HFFc6 (cell line): ENCODE measurements at places on chromosomes 3 and 15. TPM values are rescaled to one million over a fixed set of nuclear protein-coding genes. Genes with fewer than 3 reads are reported as not detected.
A peak's percentile ranks its signal among the peaks of the same experiment; 100 is the strongest.

EID1 gene
- 221 to 254 TPM (median 231 TPM) in 3 replicates for total RNA-seq

GXYLT2 gene
- 2.8 to 4.0 TPM (median 3.7 TPM) in 3 replicates for total RNA-seq

PLOD2 gene
- 195 and 325 TPM in 2 replicates for total RNA-seq

CPLX3 gene
- 0.12 TPM in 1 of 3 replicates, not detected in the others for total RNA-seq

CADM2 gene
- not detected in 2 replicates for total RNA-seq

VGLL3 gene
- 99.4 to 159 TPM (median 124 TPM) in 3 replicates for total RNA-seq

STRIT1 gene
- total RNA-seq: not detected in 3 replicates

P2RY12 gene
- total RNA-seq: not detected in 3 replicates

ZBTB47 gene
- 27.0 to 34.8 TPM (median 34.0 TPM) in 3 replicates for total RNA-seq

RAMAC gene
- total RNA-seq: 18.6 and 21.8 TPM in 2 replicates

C2CD4A gene
- total RNA-seq: not detected in 3 replicates

GRCh38 chr3:132641837-132642538 is 17.6 kb downstream of the ACAD11 start:
- peaks cover 49% of the 10 kb centered on the region for H3K4me1 ChIP-seq
- H3K4me3 ChIP-seq: no peak overlapping the region
- peak; percentile 60 for DNase-seq

GRCh38 chr15:39565851-39566250 is 15.0 kb upstream of the THBS1 start:
- no peaks in the 10 kb centered on the region for H3K27me3 ChIP-seq
- no peak overlapping the region for H3K27ac ChIP-seq

DNA sequence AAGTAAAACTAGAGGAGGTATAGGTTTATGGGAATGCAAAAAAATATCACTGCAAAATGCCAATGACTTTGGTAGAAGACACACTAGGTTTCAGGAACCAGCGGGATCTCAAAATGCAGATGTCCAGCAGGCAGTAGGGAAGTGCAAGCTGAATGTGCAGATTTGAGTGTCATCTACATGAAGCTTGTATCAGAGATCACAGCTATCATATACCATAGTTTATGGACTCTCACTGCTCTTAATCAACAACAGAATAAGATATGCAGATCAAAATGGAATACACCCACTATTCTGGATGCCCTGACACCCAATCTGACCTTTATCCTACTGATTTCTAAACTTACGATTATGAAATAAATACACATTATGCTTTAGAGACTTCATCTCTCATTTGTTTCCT is 27.7 kb downstream of the TMCC1 start:
- H3K27me3 ChIP-seq: no peaks in the 10 kb centered on the region
- H3K36me3 ChIP-seq: peaks cover 4% of the 10 kb centered on the region
- H3K27ac ChIP-seq: no peak overlapping the region
- H3K4me3 ChIP-seq: no peak overlapping the region
- no peaks in the 10 kb centered on the region for H3K4me1 ChIP-seq
- DNase-seq: no peak

- H3K36me3 ChIP-seq: peaks cover 17% of the 10 kb centered on the region
- DNase-seq: peak; percentile 44
- H3K27ac ChIP-seq: peak overlapping the region; percentile 98
- peaks cover 48% of the 10 kb centered on the region for H3K4me1 ChIP-seq
- H3K4me3 ChIP-seq: peak overlapping the region; percentile 96
Observed at GRCh38 chr3:17740721-17741141, 1.7 kb downstream of the TBC1D5 start.

DNA sequence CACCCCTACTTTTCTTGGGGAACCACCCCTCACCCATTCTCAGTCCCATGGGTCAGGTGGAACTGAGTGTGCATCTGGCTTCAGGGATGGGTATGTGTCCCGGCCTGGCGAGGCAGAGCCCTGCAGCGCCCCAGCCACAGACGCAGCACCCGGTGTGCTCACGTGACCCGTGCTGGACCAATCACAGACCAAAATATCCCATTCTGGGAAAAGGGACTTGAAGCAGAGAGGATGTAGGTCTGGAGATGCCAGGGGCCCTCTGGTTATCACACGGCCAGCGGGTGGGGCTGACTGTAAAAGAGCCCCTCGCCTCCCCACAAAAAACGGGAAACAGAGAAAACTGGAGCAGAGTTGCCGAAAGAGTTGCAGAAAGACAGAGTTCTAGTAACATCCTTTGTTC is 138.0 kb upstream of the RAD18 start:
- H3K4me1 ChIP-seq: no peaks in the 10 kb centered on the region
- H3K4me3 ChIP-seq: no peak overlapping the region
- no peak for DNase-seq
- peaks cover 33% of the 10 kb centered on the region for H3K27me3 ChIP-seq

DNA sequence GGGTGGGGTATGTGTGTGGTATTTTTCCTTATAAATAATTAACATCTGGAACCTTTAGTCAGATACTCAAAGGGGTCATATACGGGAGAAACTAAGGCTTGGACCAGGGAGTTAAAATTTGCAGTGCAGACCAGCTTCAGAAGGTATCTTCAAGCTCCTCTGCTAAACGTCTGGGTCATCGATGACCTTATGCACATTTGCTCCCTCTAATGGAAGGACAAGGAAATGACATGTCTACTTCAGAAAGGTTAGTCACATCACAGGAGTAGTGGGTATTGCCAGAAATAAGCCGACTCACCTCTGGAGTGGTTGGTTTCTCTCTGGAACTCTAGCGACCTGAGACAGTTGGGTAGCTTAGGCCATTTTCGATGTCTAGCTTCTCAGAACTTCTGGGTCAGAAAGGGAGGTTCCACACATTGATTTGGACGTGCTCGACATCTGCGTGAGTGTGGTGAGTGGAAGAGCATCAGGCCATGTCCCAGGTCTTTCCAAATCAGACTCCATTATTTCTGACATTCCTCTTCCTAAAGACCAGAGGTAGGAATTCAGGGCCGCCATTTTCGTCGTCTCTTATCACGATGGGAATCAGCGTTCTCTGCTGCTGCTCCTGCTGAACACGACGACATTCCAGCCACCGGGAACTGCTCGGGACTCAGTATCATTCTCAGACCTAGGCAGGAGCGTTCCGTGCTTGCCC is 31.8 kb upstream of the RASA2 start:
- peak overlapping the region; percentile 97 for H3K27ac ChIP-seq
- H3K4me3 ChIP-seq: peak overlapping the region; percentile 71
- peaks cover 4% of the 10 kb centered on the region for H3K27me3 ChIP-seq

DNA sequence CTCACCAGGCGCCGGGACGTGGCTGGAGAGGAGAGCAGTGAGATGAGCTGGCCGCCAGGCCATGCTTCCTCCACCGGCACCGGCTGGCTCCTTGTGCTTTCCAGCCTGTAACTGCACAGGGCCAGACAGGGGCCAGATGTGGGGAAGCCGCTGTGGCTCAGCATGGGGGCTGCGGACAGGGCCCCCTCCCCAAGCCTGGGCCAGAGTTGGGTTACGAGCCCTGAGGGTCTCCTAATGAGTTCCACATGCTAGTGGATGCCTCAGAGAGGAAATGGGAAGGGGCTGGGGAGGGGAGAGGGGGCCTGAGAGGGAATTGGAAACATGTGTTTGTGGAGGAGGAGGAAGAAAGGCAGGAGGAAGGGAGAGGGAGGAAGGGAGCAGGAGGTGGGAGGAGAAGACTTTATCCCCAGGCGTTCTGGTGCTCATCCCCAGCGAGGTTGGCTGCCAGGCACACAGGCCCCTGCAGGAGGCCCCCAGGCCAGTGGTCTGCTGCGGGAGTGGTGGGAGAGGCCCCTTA is 11.7 kb upstream of the DUSP7 start:
- no peak overlapping the region for H3K4me3 ChIP-seq
- peaks cover 2% of the 10 kb centered on the region for H3K27me3 ChIP-seq

DNA sequence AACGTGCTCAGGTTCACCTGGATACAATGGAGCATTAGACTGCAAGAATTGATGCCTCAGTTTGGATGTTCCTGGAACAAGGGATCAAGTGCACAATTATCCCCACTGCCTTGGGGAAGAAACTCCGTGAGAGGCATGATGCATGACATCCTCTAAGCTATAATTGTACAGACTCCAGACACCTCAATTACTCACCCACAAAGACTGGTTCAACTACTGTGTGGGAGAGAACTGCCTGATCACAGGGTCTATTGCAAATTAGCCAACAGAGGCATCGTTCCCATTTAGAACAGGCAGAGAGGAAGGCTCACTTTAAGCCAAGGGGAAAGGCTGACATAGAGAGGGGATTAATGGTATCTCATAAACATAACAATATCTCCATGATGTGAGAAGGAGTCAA is 43.5 kb downstream of the ARRDC4 start:
- no peaks in the 10 kb centered on the region for H3K27me3 ChIP-seq
- no peaks in the 10 kb centered on the region for H3K36me3 ChIP-seq
- H3K4me1 ChIP-seq: peaks cover 14% of the 10 kb centered on the region

DNA sequence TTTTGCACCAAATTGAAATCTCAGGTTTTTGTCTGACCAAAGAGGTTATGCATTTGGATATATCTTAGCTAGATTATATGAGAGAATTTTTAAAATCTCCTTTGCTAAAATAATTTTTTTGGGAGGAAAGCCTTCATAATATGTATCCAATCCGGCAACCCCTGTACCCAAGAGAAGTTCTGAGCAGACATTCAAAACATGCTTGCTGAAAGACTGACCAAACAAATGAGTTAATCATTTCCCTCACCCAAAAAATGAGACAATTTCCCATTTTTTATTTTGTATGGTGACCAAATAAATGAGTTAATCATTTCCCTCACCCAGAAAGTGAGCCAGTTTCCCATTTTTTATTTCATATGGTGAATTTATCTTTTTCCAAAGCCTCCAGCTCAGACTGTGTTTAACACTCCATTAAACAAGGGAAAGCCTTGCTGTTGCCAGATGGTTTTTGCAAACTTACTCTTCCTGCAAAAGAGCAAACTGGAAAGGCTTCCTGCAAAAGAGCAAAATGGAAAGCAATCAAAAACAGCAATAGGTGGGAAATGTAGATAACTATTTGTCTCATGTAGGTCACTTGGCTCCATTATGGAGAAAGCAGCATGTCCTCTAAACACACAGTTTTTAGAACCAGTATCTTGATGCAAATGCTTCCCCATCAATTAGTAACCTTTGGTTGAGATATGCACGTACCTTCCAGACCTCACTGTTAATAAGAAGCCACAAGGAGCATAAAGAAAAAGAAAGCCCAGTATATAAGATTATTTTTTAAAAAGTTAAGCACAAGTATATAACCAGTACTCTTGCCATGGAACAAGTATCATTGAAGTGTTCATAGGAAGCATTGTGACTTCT is 78.4 kb upstream of the OSTN start:
- H3K4me3 ChIP-seq: no peak overlapping the region
- H3K4me1 ChIP-seq: no peaks in the 10 kb centered on the region
- DNase-seq: no peak
- no peaks in the 10 kb centered on the region for H3K27me3 ChIP-seq

DNA sequence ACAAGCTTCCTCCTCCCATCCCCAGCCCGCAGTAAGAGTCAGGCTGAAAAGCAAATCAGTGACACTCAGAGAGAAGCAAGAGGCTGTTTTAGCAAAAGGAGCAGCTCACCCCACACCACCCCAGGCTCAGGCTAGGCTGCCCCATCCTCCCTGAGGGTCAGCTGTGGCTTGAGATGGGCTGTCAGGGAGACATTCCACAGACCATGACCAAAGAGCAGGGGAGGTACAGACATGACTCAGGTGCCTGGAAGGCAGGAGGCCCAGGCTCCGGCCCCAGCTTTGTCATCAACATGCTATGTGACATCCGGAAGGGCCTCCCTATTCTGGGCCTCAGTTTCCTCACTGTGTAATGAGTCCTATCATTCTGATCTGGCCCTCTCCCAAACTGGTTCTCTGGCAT is 24.7 kb downstream of the HCN4 start:
- H3K4me1 ChIP-seq: peaks cover 13% of the 10 kb centered on the region
- no peak overlapping the region for H3K4me3 ChIP-seq
- DNase-seq: peak; percentile 9
- no peaks in the 10 kb centered on the region for H3K36me3 ChIP-seq
- no peak overlapping the region for H3K27ac ChIP-seq

GRCh38 chr3:17810759-17811158 is 68.3 kb upstream of the TBC1D5 start:
- peaks cover 59% of the 10 kb centered on the region for H3K4me1 ChIP-seq
- no peaks in the 10 kb centered on the region; the same call in 1 of the 2 replicates for H3K27me3 ChIP-seq
- no peaks in the 10 kb centered on the region for H3K36me3 ChIP-seq
- H3K4me3 ChIP-seq: peak overlapping the region; percentile 64
- peak overlapping the region; percentile 75 for H3K27ac ChIP-seq

GRCh38 chr3:77468626-77469020 is 428.7 kb downstream of the ROBO2 start:
- peaks cover 4% of the 10 kb centered on the region; the same call in 1 of the 2 replicates for H3K36me3 ChIP-seq
- H3K4me1 ChIP-seq: peaks cover 20% of the 10 kb centered on the region; the same call in 1 of the 2 replicates
- H3K4me3 ChIP-seq: no peak overlapping the region
- no peak for DNase-seq
- no peaks in the 10 kb centered on the region; the same call in 1 of the 2 replicates for H3K27me3 ChIP-seq

DNA sequence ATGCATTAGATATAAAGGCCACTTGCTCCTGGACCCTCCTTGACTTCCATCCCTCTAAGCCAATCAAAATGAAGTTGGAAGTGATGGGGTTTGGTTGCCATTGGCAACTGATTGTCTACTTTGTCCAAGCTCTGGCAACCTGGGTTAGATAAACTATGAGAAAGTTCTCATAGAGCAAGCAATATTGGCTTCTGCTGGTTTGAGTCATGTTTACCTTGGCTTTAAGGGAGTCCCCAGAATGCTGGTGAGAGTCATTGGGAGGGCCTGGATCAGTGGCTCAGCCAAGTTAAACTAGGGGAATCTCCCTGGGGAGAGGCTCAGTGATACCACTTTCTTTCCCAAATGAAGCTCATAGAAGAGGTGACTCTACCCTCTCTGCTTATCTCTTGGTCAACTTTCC is 176.3 kb upstream of the ROPN1 start:
- H3K4me3 ChIP-seq: no peak overlapping the region
- H3K36me3 ChIP-seq: no peaks in the 10 kb centered on the region
- H3K4me1 ChIP-seq: no peaks in the 10 kb centered on the region
- H3K27ac ChIP-seq: no peak overlapping the region

- peaks cover 6% of the 10 kb centered on the region; the same call in 1 of the 2 replicates for H3K27me3 ChIP-seq
- H3K36me3 ChIP-seq: no peaks in the 10 kb centered on the region
- H3K4me1 ChIP-seq: peaks cover 17% of the 10 kb centered on the region
- no peak overlapping the region for H3K27ac ChIP-seq
Observed at GRCh38 chr3:98012979-98013378, 22.1 kb downstream of the GABRR3 start.

DNA sequence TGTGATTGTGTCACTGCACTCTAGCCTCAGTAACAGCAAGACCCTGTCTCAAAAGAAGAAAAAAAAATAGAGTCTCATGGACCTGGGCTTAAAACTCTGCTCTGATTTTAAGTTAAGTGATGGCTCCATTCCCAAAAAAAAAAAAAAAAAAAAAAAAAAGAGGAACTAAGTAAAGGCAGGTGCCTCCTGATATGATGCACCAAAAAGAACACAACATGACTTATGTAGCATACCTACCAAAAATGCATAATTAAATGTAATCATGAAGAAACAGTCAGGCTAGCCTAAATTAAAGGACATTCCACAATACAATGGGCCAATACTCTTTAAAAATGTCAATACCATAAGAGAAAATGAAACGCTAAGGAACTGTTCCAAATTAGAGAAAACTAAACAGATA is 5.4 kb upstream of the IREB2 start:
- peaks cover 19% of the 10 kb centered on the region for H3K27me3 ChIP-seq
- no peaks in the 10 kb centered on the region for H3K36me3 ChIP-seq
- no peak overlapping the region for H3K27ac ChIP-seq
- no peak overlapping the region for H3K4me3 ChIP-seq
- no peak for DNase-seq
- H3K4me1 ChIP-seq: peaks cover 14% of the 10 kb centered on the region

- H3K27me3 ChIP-seq: peaks cover 2% of the 10 kb centered on the region; the same call in 1 of the 2 replicates
- no peaks in the 10 kb centered on the region for H3K36me3 ChIP-seq
- H3K27ac ChIP-seq: no peak overlapping the region
Observed at GRCh38 chr3:176354843-176355242, 842.4 kb downstream of the TBL1XR1 start.

GRCh38 chr3:196219194-196219969 is 3.0 kb downstream of the SLC51A start:
- peak overlapping the region; percentile 87 for H3K27ac ChIP-seq
- H3K4me3 ChIP-seq: peak overlapping the region; percentile 79

GRCh38 chr3:43185274-43185982 is 79.5 kb upstream of the POMGNT2 start:
- DNase-seq: peak; percentile 90
- H3K36me3 ChIP-seq: peaks cover 32% of the 10 kb centered on the region
- H3K27me3 ChIP-seq: peaks cover 6% of the 10 kb centered on the region
- no peak overlapping the region for H3K4me3 ChIP-seq
- H3K4me1 ChIP-seq: peaks cover 78% of the 10 kb centered on the region
